H7 (cell line): ENCODE measurements at places on chromosomes 7 and 10. TPM values are rescaled to one million over a fixed set of nuclear protein-coding genes. Genes with fewer than 3 reads are reported as not detected.

The SPDYE1 gene
- total RNA-seq, result not detected in 2 replicates

The CRYGN gene
- total RNA-seq, result 1.2 and 2.2 TPM in 2 replicates

The PRKAG2 gene
- 5.8 and 6.0 TPM in 2 replicates for total RNA-seq

The CUTC gene
- total RNA-seq, result 23.6 and 29.4 TPM in 2 replicates

The HYCC1 gene
- total RNA-seq, result 62.9 and 91.6 TPM in 2 replicates

The UNC5B gene
- total RNA-seq, result 34.7 and 40.2 TPM in 2 replicates

The MMS19 gene
- total RNA-seq, result 177 and 188 TPM in 2 replicates

The LDB3 gene
- 0.03 and 0.30 TPM in 2 replicates for total RNA-seq

The WIPF3 gene
- 1.4 and 2.5 TPM in 2 replicates for total RNA-seq

The CDHR1 gene
- 0.90 and 1.7 TPM in 2 replicates for total RNA-seq

The PGAM2 gene
- 2.7 and 4.5 TPM in 2 replicates for total RNA-seq

The MSANTD7 gene
- total RNA-seq, result 17.4 and 23.7 TPM in 2 replicates

The SORBS1 gene
- total RNA-seq, result 10.2 and 12.7 TPM in 2 replicates

The ASB15 gene
- not detected in 2 replicates for total RNA-seq

The GPR15LG gene
- total RNA-seq, result not detected in 2 replicates

The DLX5 gene
- total RNA-seq, result not detected in 2 replicates

The FAS gene
- 0.14 TPM in 1 of 2 replicates, not detected in the other for total RNA-seq

The EPHA1 gene
- total RNA-seq, result 176 and 189 TPM in 2 replicates

The COL28A1 gene
- 0.17 and 0.22 TPM in 2 replicates for total RNA-seq

The PSPH gene
- total RNA-seq, result 50.4 and 66.8 TPM in 2 replicates

The ZC3HAV1L gene
- total RNA-seq, result 1.1 and 1.7 TPM in 2 replicates

The HOXA4 gene
- total RNA-seq, result not detected in 2 replicates

The NACAD gene
- 1.5 and 1.7 TPM in 2 replicates for total RNA-seq
